ENCODE measurements at places on chromosomes 3 and 15. TPM values are rescaled to one million over a fixed set of nuclear protein-coding genes. Genes with fewer than 3 reads are reported as not detected.

GRCh38 chr15:49042165-49042564 is 4.1 kb downstream of the SECISBP2L start:
- no peak for DNase-seq

GRCh38 chr3:166582236-166582635 is 745.0 kb upstream of the BCHE start:
- DNase-seq: no peak

USP8 gene
- 54.0 TPM for total RNA-seq

GOLGA8T gene
- total RNA-seq: not detected

GRCh38 chr3:84637272-84637671 is 321.5 kb upstream of the CADM2 start:
- no peak for DNase-seq

GRCh38 chr3:150165396-150166094 is 194.8 kb upstream of the PFN2 start:
- no peak for DNase-seq

GRCh38 chr3:143236226-143236964 is 116.8 kb downstream of the CHST2 start:
- no peak for DNase-seq

DNA sequence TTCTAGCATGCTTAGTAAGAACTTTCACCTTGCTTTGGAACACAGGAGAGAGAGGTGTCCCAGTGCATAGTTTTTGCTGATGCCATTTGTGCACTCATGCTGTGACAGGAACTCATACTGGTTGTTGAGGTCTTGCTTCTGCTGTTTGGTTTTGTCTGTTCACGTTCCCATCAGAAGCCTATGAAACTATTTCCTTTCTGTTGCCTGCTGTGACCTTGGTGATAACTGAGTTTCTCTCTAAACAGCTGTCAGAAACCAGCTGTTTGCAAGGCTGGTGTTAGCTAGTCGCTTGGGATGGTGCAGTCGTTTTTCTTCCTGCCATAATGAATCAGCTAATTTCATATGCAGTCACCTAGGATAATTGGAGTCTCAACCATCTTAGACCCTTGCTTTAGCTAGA is 724.1 kb downstream of the GRM7 start:
- no peak for DNase-seq

DNA sequence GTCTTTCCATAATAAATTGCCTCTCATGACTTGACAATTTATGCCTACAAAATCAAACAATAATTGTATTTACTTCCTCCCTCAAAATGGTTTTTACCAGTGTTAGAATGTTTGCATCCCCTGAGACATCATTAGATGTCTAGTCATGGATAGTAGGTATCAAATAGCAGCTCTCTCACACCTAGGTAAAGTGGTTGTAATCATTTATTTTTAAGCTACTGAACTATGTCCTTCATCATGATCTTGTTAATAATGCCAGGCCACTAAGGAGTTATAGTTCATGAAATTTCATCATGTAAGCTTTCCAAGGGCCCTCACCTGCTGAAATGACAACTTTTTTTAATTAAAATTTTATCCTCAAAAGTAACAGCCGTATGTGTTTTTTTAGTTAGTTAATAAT is 134.1 kb downstream of the ARPP21 start:
- no peak for DNase-seq

RBMS3 gene
- 0.33 TPM for total RNA-seq

DNA sequence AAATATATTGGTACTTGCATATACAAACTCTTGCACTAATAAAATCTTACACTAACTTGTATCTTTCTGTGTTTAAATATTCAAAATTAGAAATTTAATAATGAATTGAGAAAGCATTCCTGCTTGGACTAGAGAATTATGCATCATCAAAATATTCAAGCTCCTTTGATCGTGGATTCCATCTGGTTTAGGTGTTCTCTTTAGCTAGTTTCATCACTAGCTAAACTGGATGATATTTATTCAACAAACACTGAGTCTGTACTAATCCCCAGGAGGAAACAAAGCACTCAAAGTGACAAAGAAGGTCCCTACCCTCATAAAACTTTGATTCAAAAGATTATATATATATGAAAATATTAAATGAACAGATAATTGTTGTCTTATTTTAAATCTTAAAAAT is 1360.9 kb upstream of the ALCAM start:
- no peak for DNase-seq

GREM1 gene
- total RNA-seq: not detected

XIRP1 gene
- total RNA-seq: 5.3 TPM

VIPR1 gene
- 5.9 TPM for total RNA-seq

EBLN2 gene
- total RNA-seq: 3.2 TPM

- DNase-seq: no peak
Observed at GRCh38 chr15:58484791-58485600, 53.2 kb downstream of the LIPC start.

Measured in CD8-positive, alpha-beta memory T cell (primary cell).